ENCODE measurements at places on chromosomes 6 and 20.

DNA sequence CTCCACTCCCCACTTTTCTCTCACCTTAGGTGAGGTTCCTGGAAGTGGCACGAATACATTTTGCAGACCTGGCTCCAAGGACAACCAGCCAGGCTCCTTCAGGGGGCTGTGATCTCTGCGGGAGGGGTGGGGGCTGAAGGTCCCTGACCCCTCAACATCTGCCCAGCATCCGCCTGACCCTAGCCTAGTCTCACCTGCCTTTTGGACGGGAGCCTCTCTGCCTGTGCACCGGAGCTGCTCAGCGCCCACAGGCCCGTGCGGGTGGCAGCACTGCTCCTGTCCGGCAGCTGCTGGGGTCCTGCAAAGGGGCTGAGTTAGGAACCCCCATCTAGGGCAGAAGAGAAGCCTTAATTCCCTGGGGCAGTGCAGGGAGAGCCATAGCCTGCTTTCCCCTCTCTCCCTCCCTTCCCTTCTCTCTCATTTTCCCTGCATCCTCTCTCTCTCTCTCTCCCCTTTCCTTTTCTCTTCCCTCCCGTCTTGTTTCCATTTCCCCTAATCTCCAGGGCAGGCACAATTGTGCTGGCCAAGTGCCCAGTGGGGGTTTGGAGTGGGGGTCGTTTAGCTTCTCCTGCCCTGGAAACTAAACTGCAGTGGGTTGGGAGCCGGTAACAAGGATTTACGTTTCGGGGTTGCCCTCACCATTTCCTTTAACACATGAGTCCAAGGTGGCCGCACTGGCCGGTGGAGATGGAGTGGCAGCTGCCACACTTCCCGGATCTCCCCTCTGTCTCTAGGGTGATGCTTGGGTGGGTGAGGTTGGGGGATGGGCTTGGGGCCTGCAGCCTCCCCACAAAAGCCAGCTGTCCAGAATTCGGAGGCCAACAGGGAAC, 54.1 kb downstream of the CTCFL start:
- no peak for DNase-seq

GRCh38 chr6:44116641-44117382, 10.4 kb downstream of the MRPL14 start:
- DNase-seq = no peak

GRCh38 chr20:43840382-43841070, 74.1 kb upstream of the TOX2 start:
- DNase-seq = no peak

GRCh38 chr6:75300531-75300855, 15.9 kb upstream of the TMEM30A start:
- DNase-seq = no peak

GRCh38 chr20:56816349-56816748, 187.2 kb downstream of the TFAP2C start:
- DNase-seq = no peak
